Hematopoietic multipotent progenitor cell (in vitro differentiated cells): ENCODE measurements at places on chromosomes 5 and 9. TPM values are rescaled to one million over a fixed set of nuclear protein-coding genes. Genes with fewer than 3 reads are reported as not detected.

HSPB3 gene
- total RNA-seq = not detected

GDNF gene
- under 0.01 TPM for total RNA-seq

TAF11L10 gene
- not detected for total RNA-seq

SPRY4 gene
- total RNA-seq = 1.3 TPM

GRCh38 chr9:110319781-110320492, 17.7 kb downstream of the TXNDC8 start:
- no peak for DNase-seq

DNA sequence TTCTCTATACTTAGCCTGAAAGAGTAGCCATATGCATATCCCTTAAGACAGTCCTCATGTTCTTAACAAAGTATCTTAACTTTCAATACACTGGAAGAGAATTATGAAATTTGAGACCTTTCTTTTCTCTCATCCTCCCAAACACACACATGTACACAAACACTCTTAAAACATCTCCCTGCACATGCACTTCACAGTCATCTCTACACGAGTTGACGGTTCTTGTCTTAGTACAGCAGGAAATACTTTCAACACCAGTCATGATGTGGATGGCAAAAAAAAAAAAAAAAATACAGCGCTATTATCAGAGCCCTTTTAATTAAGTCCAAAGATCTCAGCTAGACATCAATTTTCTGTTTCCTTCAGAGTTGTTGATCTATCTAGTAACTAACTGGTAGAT, 43.6 kb upstream of the PCSK1 start:
- no peak for DNase-seq

DNA sequence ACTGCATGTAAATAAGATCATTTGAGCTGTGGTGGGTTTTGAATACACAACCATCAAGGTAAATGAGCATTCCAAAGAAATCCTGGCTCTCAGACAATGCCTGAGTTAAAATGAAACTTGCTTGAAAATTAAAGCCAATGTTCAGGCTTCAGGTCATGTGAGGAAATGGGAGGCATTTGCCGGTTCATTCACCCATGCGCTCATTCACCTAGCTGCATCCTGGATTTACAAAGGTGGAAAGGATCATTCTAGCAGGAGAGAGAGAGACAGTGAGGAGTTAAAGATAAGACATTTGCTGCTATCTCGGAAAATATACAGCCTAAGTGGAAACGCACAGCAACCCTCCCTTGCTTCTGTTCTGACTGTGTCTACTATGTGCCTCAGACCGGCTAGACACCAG, 143.8 kb upstream of the KLF4 start:
- no peak for DNase-seq

DNA sequence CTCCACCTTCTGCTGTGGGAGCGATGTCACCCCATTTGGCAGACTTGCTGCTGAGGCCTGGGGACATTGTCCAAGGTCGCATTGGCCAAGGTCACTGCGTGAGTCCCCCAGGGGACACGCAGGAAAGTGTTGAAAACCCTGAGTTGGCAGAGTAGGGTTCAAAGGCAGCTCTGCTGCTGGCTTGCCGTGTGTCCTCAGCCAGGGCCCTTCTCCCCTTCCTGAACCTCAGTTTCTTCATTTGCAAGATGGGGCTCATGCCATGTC, 14.0 kb downstream of the ASS1 start:
- no peak for DNase-seq

DNA sequence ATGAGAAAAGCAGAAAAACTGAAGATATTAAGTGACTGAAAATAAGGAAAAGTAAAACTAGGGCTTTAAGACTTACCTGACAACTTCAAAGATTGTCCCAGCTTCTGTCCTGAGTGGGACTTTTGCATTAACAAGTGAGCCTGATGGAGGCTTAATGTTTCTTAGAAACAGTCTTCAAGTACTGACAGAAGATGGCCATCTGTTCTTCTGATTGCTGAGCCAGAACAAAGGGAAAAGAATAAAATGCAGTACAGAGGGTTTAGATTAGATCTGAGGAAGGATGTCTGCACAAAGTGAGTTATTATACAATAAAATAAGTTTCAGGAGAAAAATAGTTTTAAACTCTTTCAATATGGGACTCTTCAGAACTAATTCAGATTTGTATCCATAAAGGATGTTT, 500.7 kb downstream of the CETN3 start:
- DNase-seq = no peak

GRCh38 chr5:162325143-162325727, 257.7 kb downstream of the GABRG2 start:
- no peak for DNase-seq

- DNase-seq = no peak
These were observed 80.1 kb downstream of the SPTLC1 start for GRCh38 chr9:92035146-92035545.

GRCh38 chr9:132878695-132879456, at the start of gene SPACA9:
Gene SPACA9, plus strand, starts transcription at chr9:132878898. Its CDS starts 5,050 bp downstream, at chr9:132883948.
- no peak for DNase-seq

- DNase-seq = no peak
These were observed 344.6 kb downstream of the PDE4D start for GRCh38 chr5:59548807-59549357.
